ENCODE measurements at places on chromosomes 3 and 15.

GRCh38 chr15:60009124-60009960 lies 5.2 kb downstream of the FOXB1 start:
- no peak for DNase-seq

- DNase-seq, result no peak
These were observed 51.0 kb downstream of the NKIRAS1 start for GRCh38 chr3:23865595-23866396.

- no peak for DNase-seq
These were observed 178.3 kb downstream of the SUCNR1 start for GRCh38 chr3:152051501-152052404.

DNA sequence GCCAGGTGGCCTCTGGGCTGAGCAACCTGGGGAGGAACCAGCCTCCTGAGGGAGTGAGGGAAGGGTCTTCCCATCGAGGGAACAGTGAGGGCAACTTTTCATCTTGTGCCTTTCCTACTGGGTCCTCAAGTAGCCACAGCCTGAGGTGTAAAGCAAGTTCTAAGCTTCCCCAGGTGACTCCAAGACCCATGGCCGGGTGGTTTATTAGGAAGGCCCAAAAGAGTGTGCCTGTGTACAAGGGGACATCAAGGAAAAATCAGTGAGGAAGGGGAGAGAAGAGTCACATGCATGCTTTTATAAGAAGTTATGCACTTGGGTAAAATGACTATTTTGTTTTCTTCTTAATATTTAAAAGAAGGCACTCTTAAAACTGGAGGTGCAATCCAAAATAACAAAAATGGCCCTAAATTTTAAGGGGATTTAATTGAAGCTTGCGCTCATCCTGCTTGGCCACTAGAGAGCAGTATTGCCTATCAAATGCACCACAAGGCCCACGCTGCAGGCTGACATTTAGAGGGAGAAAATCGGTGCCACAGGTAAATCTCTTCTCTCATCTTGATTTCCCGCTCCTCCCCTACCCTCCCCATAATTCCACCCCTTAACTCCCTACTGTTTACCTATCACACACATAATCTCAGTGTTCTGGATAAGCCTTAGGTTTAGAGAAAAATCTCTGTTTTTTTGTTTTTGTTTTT lies 6.7 kb downstream of the NANOGP8 start:
- DNase-seq, result peak; percentile 24

- no peak for DNase-seq
These were observed 53.5 kb downstream of the SLC30A4 start for GRCh38 chr15:45469027-45469426.

DNA sequence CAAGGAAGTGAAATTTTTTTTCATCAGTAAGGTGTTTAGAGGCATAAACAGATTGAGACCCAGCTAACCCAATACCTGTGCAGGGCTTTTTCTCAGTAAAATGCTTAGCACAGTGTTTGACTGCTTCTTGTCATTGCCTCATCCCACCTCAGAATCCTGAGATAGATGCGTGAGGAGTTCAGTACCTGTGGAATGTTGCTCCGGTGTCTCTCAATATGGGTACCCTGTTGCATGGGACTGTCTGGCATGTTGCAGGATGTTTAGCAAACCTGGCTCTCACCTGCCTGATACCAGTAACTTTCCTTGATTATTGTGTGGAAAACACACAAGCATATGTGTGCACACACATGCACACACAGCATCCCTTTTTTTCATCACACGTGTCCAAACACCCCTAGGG lies 128.4 kb downstream of the MCTP2 start:
- DNase-seq, result no peak

- no peak for DNase-seq
These were observed 15.7 kb upstream of the DYNC1LI1 start for GRCh38 chr3:32586356-32586755.

- DNase-seq, result no peak
These were observed 121.7 kb downstream of the CHDH start for GRCh38 chr3:53724566-53724965.

DNA sequence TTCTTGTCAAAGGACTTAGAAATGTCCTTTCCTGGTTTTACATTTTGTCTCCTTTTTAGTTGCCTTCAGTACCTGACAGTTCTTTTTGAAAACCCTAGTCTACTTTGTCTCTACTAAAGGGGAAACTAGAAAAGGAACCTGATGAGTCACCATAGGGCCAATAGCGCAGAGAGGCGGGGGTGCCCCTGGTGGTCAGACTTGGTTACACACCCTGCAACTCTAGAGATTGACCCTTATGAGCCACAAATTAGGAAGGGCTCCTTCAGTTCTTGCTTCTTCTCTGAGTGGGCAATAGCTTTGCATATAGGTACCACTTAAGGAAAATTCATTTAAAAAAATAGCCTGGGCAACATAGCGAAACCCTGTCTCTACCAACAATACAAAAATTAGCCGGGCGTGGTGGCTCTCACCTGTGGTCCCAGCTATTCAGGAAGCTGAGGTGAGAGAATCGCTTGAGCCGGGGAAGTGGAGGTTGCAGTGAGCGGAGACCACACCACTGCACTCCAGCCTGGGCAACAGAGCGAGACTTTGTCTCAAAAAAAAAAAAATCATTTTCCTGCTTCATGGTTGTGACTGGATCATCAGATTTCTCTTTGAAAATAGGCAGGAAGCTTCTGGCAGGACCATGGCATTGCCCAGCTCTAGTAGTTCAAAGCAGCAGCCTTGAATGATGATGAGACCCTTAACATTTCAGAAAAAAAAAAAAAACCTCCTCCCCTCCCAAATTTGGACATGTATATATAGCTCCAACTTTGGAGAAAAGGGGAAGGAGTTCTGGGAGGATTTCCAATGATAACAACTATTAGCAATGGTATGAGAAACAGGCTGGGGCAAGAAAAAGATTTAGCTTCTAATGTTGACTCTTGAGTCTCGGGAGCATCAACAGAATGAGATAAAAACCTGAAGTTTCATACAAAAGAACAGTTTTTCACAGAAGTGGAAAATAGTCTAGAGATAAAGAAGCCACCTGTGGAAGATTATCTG lies 45.2 kb upstream of the RASA2 start:
- DNase-seq, result peak; percentile 85

DNA sequence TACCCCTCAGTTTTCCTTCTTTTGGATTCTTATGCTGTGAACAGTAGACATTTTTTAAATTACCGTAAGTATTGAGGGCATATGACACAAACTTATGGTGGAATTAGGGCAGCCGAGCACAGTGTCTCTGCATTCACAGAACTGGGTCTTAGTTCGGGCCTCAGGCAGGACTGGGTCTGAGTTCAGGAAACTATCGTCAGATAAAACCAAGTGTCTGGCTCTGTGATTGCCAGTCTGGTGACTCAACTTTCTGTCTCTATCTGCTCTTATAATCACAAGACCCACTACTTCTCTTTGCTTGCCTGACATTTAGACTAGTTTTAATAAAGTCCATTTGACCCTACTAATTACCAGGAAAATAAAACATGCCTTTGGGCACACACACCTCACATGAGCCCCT lies 146.2 kb downstream of the LMLN start:
- no peak for DNase-seq

DNA sequence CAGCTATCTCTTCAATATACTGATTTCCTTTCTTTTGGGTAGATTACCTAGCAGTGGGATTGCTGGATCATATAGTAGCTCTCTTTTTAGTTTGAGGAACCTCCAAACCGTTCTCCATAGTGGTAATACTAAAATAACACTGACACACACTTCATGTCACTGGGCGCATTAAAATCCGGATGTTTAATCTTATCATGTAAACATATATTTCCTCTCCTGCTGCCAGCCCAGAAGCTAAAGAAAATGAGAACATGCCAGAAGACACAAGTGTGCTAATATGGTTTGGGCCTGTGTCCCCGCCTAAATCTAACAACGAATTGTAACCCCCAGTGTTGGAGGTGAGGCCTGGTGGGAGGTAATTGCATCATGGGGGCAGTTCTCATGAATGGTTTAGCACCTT lies 23.6 kb upstream of the KCNMB2 start:
- no peak for DNase-seq

- no peak for DNase-seq
These were observed 1015.5 kb downstream of the PLOD2 start for GRCh38 chr3:145145461-145145860.

DNA sequence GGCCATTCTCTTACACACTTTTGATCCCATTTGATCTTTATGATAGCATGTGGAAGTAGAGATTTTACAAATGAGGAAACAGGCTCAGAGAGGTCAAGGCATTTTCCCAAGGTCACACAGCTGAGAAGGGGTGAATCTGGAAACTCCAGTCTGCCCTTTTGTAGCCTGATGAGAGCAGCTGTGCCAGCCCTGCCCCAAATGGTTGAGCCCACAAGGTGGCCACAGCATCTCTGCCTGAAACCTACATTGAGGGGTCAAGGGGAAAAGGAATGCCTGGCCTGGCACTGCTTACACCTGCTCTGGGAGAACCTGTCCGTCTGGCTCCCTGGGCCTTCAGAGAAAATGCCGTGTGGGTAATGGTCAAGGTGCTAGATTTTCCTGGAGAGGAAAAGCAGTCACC lies 200.2 kb upstream of the LINGO1 start:
- DNase-seq, result no peak

DNA sequence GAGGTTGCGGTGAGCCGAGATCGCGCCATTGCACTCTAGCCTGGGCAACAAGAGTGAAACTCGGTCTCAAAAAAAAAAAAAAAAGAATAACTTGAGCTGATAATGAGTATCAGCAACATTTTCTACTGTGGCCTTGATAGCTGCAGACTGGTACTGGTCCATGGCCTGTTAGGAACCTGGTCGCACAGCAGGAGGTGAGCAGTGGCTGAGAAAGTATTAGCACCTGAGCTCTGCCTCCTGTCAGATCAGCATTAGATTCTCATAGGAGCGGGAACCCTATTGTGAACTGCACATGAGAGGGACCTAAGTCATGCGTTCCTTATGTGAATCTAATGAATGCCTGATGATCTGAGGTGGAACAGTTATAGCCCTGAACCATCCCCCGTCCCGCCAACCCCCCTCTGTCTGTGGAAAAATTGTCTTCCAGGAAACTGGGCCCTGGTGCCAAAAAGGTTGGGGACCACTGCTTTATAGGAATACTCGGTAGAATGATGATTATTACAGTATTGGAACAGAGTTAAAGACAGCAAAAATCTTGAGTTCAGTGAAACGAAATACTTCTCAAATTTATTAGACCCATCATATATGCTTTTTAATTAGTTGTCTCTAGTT lies 126.0 kb downstream of the ZNF609 start:
- no peak for DNase-seq

DNA sequence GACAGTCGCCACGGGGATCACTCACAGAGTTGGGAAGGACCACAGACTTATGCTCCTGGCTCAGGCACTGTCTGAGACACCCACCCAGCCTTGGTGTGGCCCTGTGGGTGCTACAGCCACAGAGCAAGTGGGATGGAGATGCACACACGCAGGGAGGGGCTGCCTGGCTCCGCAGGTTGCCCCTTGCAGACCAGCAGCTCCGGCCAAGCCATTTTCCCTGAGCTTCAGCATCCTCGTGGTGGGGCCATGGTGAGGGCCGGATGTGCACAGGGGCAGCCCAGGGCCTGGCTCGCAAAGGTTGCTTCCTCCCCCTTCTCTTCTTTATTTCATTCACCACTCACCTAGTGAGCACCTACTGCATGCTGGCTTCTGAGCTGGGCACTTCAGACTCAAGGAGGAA lies 55.4 kb upstream of the GRIP2 start:
- DNase-seq, result no peak

All from stimulated activated CD4-positive, alpha-beta T cell treated with anti-CD3 and anti-CD28 coated beads, Interleukin-2, amount 100 ng/mL, for 24 hours (primary cell).